ENCODE measurements at places on chromosomes 11 and 22.
A peak's percentile ranks its signal among the peaks of the same experiment; 100 is the strongest.

- DNase-seq = no peak
Measured at GRCh38 chr22:23067023-23067650, 3.2 kb upstream of the GNAZ start.

GRCh38 chr11:118633979-118634378 is 26.6 kb downstream of the PHLDB1 start:
- DNase-seq = peak; percentile 42

DNA sequence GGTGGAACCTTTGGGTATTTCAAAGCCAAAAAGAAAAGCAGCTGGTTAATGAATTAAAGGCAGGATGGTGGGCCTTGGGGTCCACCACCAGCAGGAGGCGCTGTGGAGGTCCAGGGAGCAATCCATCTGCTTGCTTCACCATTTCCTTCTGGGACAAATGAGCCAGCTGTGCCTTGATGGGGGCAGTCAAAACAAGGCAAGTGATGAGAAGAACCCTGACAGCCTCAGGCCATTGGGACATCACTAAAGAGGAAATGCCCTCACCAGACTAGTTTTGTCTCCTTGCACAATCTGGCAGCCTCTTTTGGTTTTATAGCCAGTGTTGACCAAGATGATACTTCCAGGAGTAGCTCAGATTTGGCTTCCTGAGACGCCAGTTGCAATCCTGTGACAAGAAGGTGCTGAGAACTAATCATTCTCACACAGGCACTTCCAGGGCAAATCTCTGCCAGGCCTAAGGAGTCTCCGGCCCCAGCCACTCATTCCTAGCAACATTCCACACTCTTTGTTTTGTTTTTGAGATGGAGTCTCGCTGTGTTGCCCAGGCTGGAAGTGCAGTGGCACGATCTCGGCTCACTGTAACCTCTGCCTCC is 38.2 kb upstream of the WEE1 start:
- DNase-seq = peak; percentile 30

GRCh38 chr11:58498464-58498863 is 9.4 kb downstream of the OR5B21 start:
- no peak for DNase-seq

- DNase-seq = no peak
Measured at GRCh38 chr22:36668854-36669253, 34.7 kb downstream of the CACNG2 start.

DNA sequence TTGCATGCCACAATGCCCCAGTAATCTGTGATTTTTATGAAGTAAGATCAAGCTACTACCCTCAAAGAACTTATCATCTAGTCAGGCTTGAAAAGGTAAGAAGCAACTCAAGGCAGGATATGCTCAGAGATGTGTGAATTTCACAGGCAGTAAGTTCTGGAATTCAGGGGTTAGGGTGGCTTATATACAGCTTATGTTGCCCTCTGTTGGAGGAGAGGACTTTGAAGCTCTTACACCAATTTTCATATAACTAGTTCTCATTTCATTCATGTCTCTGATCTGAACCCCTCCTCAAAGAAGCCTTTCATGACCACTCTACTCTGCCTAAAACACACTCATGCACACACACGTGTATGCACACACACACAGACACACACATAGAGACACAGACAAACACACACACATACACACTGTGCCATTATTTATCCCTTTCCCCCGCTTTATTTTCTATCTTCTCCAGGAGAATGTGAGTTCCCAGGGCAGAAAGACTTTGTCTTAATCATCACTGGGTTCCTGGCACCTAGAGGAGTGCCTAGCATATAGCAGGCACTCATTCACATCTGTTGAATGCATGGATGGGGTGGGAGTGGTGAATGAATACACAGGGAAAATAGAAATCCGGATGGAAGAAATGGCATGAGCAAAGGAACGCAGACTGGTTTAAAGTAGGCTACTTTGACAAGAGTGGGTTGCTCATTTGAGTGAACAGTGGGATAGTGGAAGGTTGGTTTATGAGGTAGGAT is 220.7 kb upstream of the ZBED5 start:
- DNase-seq = peak; percentile 3

DNA sequence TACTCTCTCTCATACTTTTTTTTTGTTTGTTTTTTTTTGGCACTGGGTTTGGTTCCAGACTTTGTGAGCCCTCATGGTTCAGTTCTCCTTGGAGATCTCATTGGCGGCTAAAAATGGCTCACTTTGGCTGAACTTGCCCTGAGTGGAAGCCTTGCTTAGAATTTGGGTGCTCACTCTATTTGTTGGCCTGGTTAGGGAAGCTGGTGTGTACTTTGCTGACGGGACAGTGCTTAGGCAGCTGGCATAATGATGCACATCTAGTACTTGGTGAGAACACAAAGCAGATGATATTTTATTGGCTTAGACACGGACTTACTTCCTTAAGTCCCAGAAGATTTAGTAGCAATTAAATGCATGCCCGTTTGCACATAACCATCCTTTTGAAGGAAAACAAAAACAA is 66.5 kb upstream of the GRAMD1B start:
- no peak for DNase-seq

DNA sequence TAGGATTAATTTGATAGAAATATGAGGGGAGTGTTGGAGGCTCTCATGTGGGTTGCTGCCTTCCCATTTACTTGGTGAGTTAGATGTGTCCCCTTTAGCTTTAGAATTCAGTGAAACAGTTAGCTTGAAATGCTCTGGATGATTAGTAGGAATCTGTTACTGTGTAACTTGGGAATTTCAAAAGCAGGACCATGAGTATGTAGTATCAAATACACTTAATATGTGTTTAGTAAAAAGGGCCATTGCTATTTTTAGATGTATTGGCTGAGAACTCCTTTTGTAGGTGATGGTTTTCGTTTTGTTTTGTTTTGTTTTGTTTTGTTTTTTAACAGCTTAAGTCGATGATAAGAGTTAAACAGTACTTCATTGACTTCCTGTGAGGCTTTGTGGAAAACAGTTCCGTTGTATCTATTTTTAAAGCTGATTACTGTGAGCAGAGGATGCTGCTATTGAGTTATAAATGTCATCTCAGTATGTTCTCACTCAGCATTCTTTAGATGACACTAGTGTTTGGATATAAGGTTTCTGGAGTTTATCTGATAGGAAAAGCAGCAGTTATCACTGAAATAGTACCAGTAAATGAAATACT is 53.5 kb downstream of the MCAM start:
- no peak for DNase-seq

All from fibroblast of skin of abdomen (primary cell).